ENCODE measurements at places on chromosomes 16 and 17.

GRCh38 chr16:19767497-19767896 lies 49.4 kb downstream of the IQCK start:
- DNase-seq: no peak

- DNase-seq: no peak
Measured at GRCh38 chr16:66025751-66026150, 340.7 kb upstream of the CDH5 start.

- DNase-seq: no peak
Measured at GRCh38 chr16:86075839-86076440, 177.0 kb downstream of the IRF8 start.

DNA sequence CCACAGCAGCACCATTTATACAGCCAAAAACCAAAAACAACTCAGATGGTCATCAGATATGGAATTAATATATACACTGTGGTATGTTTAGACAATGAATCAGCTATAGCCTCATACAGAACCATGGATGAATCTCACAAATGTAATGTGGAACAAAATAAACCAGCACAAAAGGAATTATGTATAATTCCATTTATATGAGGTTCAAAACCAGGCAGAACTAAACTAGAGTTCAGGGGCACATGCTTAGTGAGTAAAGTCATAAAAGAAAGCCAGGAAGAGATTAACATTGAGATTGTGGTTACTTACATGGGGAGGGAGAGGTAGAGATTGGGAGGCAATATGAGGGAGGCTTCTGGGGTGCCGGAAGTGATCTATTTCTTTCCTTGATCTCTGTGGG lies 231.1 kb downstream of the COPRS start:
- no peak for DNase-seq

GRCh38 chr16:22300427-22301071 lies 3.3 kb downstream of the POLR3E start:
- DNase-seq: no peak

GRCh38 chr16:19114359-19115147 lies 789 bp downstream of the ITPRIPL2 start:
- DNase-seq: no peak

DNA sequence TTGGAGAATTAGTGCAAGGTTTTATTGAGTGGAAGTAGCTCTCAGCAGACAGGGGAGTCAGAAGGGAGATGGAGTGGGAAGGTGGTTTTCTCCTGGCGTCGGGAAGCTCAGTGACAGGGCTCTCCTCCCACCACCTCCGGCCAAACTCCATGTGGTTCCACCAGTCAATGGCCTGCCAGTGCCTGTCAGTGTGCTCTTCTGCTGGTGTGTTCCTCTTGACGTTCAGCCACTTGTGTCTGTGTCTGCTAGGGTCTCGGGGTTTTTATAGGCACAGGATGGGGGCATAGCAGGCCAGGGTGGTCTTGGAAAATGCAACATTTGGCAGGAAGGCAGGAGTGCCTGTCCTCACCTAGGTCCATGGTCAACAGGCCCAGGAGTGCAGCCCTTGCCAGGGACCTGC lies 506.7 kb upstream of the KIF2B start:
- DNase-seq: no peak

- no peak for DNase-seq
Measured at GRCh38 chr17:50047488-50048126, 8.3 kb upstream of the ITGA3 start.

- no peak for DNase-seq
Measured at GRCh38 chr16:12846592-12846991, 42.9 kb upstream of the CPPED1 start.

GRCh38 chr16:58001781-58002415 lies 691 bp downstream of the USB1 start:
- no peak for DNase-seq

DNA sequence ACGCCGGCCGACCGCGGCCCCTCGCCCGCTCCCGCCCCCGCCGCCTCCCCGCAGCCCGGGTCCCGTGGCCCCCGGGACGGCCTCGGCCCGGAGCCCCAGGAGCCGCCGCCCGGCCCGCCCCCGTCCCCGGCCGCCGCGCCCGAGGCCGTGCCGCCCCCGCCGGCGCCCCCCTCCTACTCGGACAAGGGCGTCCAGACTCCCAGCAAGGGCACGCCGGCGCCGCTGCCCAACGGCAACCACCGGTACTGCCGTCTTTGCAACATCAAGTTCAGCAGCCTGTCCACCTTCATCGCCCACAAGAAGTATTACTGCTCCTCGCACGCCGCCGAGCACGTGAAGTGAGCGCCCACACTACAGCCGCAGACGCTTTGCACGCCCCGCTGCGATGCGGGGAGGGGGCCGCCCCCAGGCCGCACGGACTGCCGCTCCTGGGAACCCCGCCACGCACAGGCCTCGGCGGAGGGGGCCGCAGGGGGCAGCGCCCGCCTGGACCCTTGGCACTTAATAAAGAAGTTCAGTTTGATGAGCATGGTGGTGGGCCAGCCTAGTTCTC lies 35.5 kb upstream of the ZC3H18 start:
- no peak for DNase-seq

DNA sequence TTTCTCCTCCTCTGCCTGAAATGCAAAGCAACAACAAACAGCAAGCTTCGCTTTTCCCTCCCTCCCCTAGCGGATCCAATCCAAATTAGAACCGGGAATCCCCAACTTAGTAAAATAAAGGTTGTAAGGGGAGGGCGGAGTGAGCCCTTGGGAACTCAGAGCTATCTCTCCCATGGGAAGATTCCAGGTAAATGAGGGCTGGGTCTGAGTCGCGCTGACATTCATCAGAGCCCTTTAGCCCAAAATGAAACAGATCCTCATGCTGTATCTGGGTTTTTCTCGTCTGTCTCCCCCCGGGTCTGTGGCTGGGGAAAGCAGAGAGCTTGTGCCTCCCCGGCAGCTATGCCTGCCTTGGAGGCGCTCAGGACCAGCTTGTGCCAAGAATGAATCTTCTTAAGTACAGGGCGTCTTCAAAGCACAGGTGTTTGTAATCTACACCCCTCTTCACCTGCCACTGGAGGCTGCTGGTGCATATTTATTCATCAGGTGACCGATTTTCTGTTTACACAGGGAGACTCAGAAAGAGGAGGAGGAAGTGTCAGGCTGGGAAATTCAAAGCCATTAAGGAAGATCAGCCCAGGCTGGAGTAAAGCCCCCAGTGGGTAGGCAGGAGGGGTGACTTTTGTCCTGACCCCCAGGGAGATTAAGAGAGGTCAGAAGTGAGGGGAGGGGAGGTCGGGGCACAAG lies 55.0 kb upstream of the GSE1 start:
- peak; percentile 40 for DNase-seq

DNA sequence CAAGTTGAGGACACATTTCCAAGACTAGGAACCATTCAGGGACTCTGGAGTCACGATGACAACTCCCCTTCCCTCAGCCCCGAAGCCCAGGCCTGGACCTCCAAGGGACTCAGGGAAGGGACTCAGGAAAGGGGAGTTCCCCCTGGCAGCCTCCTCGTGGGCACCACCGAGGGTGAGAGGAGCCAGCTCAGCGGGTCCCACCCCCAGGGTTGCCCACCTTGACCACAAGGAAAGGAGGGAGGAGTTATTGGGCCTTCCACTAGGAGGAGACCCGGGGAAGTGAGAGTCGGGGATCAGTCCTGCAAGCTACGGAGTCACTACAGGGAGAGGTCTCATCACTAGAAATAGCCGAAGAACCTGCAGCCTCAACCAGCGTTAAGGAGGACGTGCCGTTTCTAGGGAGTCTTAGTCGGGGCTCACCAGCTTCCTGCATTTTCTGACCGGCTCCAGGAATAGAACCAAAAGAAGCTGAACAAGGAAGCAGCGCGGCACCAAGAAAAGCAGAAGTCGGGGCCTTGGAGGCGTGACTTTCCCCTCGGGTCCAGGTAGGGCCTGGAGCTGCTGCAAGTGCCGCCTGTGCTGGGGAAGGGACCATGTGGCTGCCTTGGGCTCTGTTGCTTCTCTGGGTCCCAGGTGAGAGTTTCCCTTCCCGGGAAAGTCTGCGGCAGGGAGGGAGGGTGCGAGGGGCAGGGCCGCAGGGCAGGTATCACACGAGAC lies at the start of gene CD300A:
Gene CD300A, plus strand, starts transcription at position 524 of the 717 bp plus-strand sequence. Its CDS starts 70 bp downstream, at position 594.
- DNase-seq: no peak

- DNase-seq: no peak
Measured at GRCh38 chr17:61323003-61323908, 76.4 kb upstream of the TBX2 start.

GRCh38 chr17:75845058-75845711 lies 981 bp upstream of the UNC13D start:
- DNase-seq: peak; percentile 1

GRCh38 chr16:50198802-50199403 lies 45.8 kb downstream of the TENT4B start:
- peak; percentile 58 for DNase-seq

DNA sequence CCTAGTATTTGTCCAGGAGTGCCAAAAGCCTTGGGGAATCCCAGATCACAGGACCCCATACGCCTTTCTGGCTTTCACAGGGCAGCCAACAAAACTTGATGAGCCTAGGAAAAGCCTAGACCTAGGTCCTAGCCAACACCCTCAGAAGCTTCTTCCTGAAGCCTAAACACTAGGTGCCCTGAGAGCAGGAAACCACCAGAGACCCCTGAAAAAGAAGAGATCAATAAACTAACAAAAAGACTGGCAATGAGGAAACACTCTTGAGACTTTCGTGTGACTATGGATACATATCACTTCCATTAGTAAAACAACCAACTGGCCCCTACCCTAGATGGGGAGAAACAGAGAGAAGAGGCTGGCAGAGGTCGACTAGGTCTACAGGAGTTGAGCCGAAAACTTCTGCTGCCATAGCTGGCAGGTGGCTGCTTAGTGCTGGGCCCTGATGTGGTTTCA lies 1.2 kb downstream of the ORMDL3 start:
- no peak for DNase-seq

- DNase-seq: peak; percentile 2
Measured at GRCh38 chr17:33520426-33521330, 227.6 kb upstream of the ASIC2 start.

GRCh38 chr16:87953308-87954215 lies 2.3 kb downstream of the BANP start:
- DNase-seq: no peak

- peak; percentile 94 for DNase-seq
Measured at GRCh38 chr17:8226536-8227237, 16.3 kb upstream of the AURKB start.

DNA sequence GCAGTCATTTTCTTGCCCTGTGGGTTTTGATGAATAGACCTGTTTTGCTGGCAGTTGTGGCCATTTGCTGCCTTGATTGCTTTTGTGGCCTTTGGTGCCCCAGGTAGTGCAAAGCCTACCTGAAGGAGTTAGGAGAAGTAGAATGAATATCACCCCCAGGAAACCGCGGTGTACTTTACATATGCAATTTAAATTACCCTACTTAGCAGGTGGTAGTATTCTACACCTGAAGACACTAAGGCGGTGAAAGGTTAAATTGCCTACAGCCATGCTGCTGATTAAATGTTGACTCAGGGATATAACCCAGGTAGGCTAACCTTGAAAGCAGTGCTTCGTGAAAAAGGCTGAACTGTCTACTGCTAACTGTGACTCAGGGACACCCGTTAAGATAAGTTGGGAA lies 27.2 kb upstream of the WWOX start:
- DNase-seq: no peak

- peak; percentile 38 for DNase-seq
Measured at GRCh38 chr17:70030371-70030770, 44.7 kb upstream of the KCNJ16 start.

- DNase-seq: no peak
Measured at GRCh38 chr16:69371564-69371963, 14.2 kb downstream of the TERF2 start.

GRCh38 chr17:511001-511698 lies 158.5 kb upstream of the RPH3AL start:
- DNase-seq: no peak

DNA sequence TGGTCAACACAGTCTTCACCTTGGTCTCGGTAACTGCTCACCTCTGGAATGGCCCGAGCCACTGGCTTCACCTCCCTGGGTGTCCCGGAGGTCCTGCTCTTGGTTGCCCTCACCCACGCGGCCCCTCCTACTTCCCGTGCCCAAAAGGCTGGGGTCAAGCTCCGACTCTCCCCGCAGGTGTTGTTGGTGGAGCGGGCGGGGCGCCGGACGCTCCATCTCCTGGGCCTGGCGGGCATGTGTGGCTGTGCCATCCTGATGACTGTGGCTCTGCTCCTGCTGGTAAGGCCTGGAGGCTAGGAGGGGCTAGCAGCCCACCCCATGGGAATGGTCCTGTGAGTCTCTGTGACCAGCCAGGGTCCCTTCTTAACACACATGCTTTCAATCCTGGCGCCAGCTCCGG lies 3.4 kb downstream of the SLC2A4 start:
- DNase-seq: no peak

- DNase-seq: no peak
Measured at GRCh38 chr17:32927724-32928585, at the start of gene TMEM98. Gene TMEM98, plus strand, starts transcription at chr17:32928153. Its CDS starts 3,376 bp downstream, at chr17:32931529.

DNA sequence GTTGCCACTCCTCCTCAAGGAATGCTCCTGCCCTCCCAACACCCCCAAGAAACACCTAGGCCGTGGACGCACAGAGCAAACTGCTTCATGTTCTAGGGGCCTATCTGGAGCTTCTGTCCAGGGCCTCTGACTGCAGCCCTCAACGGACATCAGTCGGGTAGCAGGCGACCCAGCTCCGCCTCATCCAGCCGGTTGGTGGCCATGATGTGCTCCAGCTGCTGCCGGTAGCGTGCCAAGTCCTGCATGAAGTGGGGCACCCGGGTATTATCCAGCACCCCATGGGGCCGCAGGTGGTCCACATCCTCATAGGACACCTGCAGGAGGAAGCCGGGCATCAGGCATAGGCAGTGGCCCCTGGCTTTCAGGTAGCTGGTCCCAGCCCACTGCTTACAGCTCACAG lies 6.3 kb downstream of the NOL3 start:
- no peak for DNase-seq

DNA sequence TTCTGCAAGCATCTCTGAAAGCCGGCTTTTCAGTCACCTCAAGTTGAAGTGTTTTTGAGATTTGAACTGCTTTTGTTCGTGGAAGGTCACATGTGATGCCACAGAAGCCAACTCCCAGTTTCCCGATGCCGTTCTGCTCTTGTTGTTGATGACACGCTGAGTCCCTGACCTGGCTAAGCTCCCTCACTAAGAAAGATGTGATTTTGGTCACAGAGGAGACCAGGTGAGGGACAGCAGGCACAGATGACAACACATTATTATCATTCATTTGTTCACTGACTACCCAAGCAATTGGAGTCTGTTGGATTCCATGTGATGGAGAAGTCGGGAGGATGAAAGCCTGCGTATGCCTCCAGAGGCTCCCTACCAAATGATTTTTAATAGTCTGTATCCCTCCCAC lies 822.4 kb upstream of the RBFOX1 start:
- no peak for DNase-seq

- DNase-seq: no peak
Measured at GRCh38 chr16:47826070-47826469, 329.7 kb downstream of the ABCC12 start.

- DNase-seq: no peak
Measured at GRCh38 chr16:11503566-11503965, 83.2 kb downstream of the LITAF start.

DNA sequence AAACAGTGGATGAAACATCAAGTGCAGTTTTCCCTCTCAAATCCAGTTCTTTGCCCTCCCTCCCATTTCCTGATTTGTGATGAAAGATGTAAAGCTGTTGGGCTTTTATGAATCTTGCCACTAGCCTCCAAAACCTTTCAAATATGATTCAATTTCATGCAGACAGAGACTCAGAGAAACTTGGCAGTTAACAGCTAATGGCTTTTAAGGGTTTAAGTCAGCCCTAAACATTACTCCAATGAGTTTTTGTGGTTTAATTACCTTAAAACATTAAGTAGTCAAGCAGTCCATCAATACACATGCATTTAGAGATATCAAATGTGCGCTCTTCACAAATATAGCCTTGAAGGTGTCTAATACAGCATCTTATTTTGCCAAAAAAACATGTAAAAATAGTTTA lies 1594.0 kb upstream of the GOT2 start:
- no peak for DNase-seq

Data from NCI-H1105 (cell line).